Kidney tubule cell (primary cell): ENCODE measurements at places on chromosomes 12 and 14.

DNA sequence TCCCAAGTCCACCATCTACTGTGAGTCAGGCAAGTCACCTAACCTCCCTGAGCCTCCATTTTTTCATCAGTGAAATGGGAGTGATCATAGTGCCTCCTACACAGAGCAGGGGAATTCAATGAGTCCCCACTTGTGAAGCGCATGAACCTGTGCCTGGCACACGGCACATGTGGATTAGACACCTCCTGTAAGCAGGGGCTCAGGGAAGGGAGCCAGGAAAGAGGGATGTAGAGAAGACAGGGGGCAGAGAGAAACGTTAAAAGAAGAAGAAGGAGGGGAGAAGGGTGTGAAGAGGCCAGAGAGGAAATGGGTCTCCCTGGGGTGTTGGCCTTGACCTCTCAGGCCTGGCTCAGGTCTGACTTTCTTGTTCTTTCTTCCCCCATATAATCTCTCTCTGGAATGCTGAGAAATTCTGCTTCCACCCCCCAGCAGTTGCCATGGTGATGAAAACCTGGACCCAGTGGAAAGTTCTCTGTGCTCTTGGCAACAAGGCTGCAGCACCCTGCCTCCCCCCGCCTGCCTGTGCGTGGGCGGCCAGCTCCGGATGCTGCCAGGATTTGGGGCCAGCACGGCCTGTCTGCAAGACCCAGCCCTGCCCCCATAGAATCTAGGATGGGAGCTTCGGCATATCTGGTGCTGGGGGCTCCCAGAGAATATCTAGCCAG is 94.5 kb downstream of the CALM1 start:
- no peak for DNase-seq

GRCh38 chr12:55067701-55068100 is 47.9 kb downstream of the NEUROD4 start:
- DNase-seq, result no peak

DNA sequence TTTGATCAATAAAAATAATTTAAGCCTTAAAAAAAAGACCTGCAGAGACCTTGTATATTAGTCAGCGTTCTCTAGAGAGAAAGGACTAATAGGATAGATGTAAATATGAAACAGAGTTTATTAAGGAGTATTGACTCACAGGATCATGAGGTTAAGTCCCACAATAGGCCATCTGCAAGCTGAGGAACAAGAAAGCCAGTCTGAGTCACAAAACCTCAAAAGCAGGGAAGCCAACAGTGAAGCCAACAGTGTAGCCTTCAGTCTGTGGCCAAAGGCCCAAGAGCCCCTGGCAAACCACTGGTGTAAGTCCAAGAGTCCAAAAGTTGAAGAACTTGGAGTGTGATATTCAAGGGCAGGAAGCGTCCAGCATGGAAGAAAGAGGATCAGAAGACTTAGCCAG is 66.3 kb downstream of the TBX5 start:
- no peak for DNase-seq

GRCh38 chr12:73125148-73125547 is 853.0 kb downstream of the TRHDE start:
- no peak for DNase-seq

DNA sequence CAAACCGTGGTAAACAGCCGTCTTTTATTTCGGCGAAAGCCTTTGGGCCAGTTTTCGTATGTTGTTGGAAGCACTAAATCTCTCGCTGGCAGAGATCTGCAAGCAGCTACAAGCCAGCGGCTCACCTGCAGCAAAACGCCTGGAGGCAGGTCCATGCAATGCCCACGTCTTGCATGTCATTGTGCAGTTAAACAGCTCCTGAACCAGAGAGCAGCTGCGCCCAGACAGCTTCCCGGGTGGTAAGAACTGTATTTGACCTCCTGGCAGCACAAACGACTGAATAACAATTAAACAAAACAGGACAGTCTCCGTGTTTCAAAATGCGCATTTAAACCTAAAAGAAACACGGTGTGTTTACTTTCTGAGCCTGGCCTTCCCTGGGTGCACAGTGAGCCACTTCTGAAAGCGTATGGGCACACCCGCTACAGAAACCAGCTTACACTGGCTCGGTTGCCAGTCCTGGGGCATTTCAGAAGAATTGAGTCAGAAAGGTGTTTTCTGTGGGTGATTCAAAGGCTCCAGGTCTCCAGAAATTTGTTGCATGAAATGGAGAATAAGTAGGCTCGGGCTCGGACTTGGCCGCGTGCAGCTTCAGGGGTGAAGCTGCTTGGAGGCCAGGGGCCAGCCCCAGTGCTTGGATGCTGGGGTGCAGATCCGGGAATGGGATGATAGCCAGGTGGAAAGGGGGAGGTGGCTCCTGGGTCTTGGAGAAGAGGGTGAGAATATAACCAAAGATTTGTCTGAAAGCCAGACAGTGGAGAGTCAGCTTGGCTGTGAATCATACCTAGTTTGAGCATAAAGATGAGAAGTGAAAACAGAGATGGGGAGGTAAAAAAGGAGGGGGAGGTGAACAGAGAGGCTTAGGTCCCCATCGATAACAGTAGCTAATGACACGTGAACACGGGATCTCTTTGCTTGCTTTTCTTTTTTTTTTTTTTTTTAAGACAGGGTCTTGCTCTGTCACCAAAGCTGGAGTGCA is 24.9 kb upstream of the FZD10 start:
- DNase-seq, result no peak

GRCh38 chr12:121232977-121233627 is 23.2 kb downstream of the P2RX4 start:
- no peak for DNase-seq

DNA sequence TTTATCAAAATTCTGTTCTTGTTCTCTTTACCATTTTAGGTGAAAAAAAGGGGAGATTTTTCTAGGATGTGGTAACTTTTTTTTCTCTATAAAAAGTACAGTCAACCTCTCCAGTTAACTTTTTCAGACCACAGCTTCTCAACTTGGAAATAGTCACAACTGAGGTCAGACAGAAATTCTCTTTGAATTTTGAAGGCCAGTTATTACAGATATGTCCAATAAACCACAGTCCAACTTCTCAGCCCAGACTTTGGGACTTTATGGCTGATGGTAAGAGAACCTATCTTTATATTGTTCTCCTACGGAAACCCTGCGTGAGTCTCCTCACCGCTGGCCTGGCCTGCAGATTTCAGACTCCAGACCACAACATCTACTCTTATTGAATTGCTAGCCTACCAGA is 176.7 kb downstream of the DACT1 start:
- no peak for DNase-seq

DNA sequence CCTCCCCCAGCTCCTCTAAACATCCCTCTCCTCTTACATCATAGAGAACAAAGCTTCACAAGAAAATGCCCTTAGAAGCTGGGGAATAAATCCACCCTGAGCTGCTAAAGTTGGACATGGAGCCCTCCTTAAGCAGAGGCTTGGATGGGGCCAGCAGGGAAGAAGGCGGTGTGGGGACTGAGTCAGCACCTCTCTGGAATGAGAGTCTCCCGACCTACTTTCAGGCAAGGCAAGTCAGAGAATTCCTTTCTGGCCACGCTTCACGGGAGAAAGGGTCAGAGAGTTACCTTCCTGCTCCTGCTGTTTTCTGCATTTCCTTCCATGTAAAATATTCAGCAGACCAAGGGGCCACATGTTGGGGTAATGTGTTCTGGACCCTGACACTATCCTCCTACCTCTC is 113.3 kb upstream of the PRB2 start:
- DNase-seq, result peak; percentile 87

GRCh38 chr14:50814161-50814560 is 16.8 kb downstream of the NIN start:
- DNase-seq, result no peak

DNA sequence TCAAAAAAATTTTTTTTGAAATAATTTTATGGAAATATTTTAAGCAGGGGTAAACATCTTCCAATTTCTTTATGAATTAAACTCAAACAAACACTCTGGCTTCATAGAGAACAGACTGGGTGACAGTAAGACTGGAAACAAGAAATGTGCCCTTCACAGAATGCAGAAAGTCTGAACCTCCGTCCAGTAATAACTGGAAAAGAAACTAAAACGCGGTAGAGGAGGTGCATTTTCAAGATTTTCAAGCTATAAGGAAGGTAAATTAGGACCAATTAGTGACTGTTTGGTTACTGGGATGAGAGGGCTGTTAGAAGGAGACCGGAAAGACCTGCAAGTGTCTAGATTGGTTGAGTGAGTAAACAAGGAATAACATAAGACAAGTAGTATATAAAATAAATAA is 245.7 kb downstream of the CEP128 start:
- DNase-seq, result no peak

GRCh38 chr12:75099210-75099609 is 110.4 kb downstream of the KCNC2 start:
- no peak for DNase-seq

DNA sequence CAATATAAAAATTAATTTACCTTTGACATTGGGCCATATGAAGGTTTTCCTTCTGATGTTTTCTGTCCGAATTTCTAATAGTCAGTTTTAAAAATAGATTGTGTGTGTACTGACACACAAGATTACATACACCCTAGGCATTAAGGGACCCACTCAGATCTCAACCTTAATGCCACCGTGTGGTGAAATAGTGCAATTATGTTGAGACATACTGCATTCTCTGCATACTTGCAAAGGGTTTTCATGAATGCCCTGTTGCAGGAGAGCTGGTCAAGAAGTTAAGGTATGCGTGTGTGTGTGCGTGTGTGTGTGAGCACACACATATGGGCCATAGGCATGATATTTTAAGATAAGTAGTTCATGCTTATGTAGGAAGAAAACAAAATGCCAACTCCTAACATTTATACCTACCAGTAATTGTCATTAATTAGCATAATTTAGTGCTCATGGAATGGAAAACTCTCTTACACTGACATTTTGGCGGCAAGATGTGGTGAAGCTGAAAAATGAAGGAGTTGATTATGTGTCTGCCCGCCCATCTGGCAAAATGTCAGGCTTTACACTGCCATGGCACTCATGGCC is 58.8 kb downstream of the PIK3C2G start:
- peak; percentile 80 for DNase-seq

DNA sequence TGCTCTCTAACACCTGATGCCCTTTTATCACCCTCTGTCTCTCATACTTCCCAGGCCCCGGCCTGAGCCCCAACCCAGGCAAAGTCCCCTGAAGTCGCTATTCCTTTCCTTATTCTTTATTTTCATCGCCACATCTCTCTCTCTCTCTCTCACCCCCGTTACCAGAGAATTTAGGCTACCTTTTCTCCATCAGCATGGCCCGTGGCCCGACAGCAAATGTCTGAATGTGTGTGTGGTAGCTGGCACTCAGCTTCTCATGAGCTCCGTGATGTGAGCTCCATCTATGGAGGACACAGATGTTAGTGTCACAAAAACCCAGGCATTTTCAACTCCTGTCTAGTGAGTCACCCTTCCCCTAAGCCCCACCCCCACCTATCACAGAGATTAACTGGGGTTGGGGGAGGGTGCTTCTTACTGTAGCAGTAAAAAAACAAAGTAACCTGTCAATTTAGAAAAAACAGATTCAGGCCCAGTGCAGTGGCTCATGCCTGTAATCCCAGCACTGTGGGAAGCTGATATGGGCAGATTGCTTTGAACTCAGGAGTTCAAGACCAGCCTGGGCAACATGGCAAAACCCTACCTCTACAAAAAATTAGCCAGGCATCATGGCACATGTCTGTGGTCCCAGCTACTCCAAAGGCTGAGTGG is 53.8 kb downstream of the VCPKMT start:
- DNase-seq, result peak; percentile 79

- DNase-seq, result no peak
Measured at GRCh38 chr12:129675947-129676346, 227.9 kb downstream of the TMEM132D start.

DNA sequence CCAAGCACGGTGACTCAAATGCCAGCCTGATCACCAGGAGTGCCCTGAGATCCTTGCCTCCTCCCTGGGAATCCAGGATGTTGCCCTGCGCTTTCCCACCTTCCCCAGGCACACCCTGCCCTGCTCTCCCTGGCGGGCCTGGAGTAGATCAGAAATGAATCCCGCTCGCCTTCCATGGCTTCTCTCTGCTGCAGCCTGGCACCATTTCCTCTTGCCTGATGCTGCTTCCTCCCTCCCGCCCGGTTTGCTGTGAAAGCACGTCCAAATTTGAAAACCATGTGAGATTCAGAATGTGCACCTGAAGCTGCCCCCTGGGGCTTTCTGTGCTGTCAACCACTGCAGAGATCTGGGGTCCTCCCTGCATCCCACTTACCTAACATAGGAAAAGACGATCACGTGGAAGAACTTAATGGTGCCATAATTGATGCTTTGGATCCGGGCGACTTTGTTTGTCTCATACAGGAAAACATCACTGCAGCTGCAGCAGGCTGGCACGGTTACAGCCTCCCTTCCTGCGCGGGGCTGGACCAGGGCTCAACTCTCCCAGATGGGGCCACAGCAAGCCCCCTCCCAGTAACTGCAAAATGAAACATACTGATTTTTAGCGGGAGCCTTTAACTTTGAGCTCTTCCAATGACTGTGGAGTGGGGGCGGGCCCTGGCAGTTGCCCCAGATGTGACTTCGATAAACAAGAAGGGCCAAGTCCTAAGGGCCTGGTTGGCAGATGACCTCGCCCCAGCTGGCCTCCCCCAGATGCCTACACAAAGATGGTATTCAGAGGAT is 24.9 kb upstream of the C12orf76 start:
- DNase-seq, result no peak

DNA sequence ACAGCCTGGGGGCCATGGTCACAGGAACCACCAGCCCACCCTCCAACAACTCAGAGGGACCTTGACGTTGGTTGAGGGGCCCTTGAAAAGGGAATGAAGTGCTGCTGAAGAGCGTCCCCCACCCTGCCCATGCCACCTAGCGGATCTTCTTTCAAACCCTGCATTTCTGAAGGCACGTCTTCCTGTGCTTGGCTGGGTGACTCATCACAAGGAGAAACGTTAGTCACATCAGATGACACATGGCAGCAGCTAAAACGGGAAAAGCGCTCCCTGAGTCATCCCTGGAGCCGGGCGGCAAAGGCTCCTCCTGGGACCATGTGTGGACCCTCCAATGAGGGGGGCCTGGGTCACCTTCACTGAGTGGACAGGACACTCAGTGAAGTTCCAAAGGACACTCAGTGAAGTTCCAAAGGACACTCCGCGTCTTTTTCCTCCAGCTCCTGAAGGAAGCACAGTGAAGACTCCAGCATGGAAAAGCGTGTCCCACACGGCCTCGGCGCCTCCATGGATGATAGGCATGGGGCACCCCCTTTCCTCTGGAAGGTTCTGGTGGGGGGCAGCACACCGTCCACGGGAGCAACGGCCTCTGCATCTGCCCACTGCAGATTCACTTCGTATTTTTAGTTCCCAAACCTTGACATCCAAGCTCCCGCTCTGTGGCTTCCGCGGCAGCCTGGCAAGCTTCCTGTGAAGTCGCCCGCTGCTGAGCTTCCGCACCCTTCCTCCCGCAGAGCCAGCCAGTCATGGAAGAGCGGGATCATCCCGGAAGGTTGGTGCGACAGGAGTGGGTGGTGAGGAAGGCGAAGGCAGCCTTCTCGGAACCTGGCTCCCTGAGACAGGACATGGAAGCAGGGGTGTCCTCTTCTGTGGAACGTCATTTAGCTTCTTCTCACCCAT is 383.4 kb downstream of the VRK1 start:
- DNase-seq, result peak; percentile 77

- DNase-seq, result peak; percentile 60
Measured at GRCh38 chr12:54701940-54702592, 53.9 kb upstream of the DCD start.

DNA sequence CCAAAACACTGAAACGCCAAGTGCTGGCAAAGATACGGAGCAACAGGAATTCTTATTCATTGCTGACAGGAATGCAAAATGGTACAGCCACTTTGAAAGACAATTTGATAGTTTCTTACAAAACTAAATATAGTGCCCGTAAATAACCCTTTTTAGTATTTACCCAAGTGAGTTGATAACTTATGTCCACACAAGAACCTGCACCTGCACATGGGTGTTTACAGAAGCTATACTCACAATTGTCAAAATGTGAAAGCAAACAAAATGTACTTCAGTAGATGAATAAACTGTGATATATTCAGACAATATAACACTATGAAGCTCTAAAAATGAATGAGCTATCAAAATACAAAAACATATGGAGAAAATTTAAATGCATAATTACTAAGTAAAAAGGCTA is 86.6 kb downstream of the ATXN7L3B start:
- DNase-seq, result no peak
